ENCODE measurements at places on chromosomes 11 and 22. TPM values are rescaled to one million over a fixed set of nuclear protein-coding genes. Genes with fewer than 3 reads are reported as not detected.

- no peak for DNase-seq
These were observed at the start of gene MISFA for GRCh38 chr11:18599739-18600230. MISFA (plus strand) TSS chr11:18599789; CDS start chr11:18599929, 140 bp downstream.

GRCh38 chr22:27473533-27473932 lies 328.0 kb downstream of the MN1 start:
- DNase-seq, result no peak

GRCh38 chr11:106879832-106880546 lies 138.3 kb downstream of the GUCY1A2 start:
- DNase-seq, result no peak

DNA sequence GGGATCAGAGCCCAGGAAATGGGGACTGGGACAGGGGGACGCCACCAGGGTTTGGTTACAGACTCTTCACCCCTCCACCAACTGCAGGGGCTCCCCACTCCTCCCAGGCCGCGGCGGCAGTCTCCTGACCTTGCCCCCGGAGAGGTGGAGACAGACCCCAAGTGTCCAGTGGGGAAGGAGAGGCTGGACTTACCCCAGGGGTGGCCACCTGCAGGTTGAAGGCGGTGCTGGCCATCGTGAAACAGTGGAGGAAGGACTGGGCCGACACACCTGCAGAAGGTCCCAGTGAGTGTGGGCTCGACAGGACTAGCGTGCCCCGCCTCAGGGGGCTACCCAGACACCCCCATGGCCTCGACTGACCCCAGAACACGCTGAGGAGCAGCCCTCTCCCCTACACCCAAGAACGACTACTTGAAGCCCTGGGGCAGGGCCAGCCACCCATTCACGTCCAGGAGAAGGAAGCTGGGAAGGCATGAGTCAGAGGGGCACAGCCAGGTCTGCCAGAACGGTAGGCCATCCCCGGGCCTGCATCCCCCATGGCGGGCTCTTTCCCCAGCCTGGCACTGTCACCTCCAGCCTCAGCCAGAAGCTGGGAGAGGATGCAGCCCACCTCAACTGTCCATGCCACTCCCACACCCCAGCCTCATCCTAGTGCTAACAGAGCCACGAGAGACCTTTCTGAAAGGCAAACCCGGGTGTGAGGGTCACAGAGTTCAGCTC lies 2.3 kb downstream of the GATD1 start:
- DNase-seq, result no peak

GRCh38 chr11:33694346-33695050 lies 6.1 kb downstream of the C11orf91 start:
- no peak for DNase-seq

- DNase-seq, result no peak
These were observed 50.2 kb downstream of the MCAM start for GRCh38 chr11:119266517-119267255.

DNA sequence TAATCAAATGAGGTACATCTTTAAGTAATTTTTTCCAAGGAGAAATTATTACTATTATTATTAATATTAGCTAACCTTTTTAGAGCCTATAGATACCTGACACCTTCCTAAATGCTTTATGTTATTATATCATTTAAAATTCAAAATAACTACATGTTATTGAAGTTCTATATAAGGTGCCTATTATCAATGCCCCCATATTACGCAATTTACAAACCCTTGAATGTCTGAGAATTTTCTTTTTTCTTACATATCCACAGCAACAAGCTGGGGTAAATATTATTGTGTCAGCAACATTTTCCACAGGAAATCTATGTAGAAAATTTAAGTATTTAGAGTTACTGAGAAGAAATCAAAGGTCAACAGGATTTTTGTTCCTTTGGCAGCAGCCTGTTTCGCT lies 327.3 kb downstream of the NXPE2 start:
- no peak for DNase-seq

Gene NCR3LG1
- total RNA-seq, result 0.18 TPM

Gene TTLL8
- total RNA-seq, result not detected

Gene HEPN1
- not detected for total RNA-seq

Gene PANX3
- total RNA-seq, result not detected

Gene DEPDC5
- 38.9 TPM for total RNA-seq
